ENCODE measurements at places on chromosomes 7 and 10.

- DNase-seq = no peak
Measured at GRCh38 chr7:158371856-158372255, 215.8 kb downstream of the PTPRN2 start.

GRCh38 chr10:105062951-105063350 lies 421.9 kb downstream of the SORCS3 start:
- DNase-seq = no peak

DNA sequence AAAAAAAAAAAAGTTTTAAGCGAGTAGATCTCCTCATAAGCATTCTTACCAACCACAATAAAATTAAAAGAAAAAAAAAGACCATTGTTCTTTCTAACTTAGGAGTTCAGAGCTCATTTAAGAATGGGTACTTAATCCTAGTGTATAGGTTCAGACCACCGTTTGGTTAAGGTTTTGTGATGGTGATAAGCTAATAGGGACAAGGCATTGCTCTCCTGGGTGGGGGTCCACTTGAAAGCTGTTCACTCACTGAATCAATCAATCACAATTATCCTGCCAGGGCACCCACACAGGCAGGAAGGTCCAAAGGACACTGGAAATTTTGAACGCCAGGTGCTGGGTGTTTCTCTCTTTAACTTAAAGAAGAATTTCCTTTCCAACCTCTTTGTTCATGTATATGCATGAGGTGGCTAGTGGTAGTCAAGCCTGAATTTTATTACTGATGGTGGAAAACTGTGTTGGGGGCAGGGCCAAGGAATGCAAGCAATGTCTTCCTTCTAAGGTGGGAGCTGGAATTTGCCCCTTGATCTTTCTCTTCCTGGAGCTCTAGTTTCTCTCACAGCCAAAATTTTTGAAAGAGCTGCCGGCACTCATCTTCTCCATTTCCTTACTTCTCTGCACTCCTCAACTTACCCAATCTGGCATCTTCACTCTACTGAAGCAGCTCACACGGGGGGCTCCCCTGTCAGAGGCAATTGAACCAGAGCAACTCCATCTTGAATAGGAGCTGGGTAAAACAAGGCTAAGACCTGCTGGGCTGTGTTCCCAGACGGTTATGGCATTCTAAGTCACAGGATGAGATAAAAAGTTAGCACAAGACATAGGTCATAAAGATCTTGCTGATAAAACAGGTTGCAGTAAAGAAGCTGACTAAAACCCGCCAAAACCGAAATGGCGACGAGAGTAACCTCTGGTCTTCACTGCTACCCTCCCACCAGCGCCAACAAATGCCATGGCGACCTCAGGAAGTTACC lies 7.5 kb upstream of the FAM131B start:
- no peak for DNase-seq

GRCh38 chr7:8434290-8435002 lies 1.0 kb downstream of the NXPH1 start:
- no peak for DNase-seq

- peak; percentile 79 for DNase-seq
Measured at GRCh38 chr10:62817766-62818425, 1.7 kb upstream of the EGR2 start.

- DNase-seq = no peak
Measured at GRCh38 chr7:40598915-40599314, 464.1 kb downstream of the SUGCT start.

GRCh38 chr10:30671026-30671616 lies 41.6 kb upstream of the LYZL2 start:
- peak; percentile 48 for DNase-seq

DNA sequence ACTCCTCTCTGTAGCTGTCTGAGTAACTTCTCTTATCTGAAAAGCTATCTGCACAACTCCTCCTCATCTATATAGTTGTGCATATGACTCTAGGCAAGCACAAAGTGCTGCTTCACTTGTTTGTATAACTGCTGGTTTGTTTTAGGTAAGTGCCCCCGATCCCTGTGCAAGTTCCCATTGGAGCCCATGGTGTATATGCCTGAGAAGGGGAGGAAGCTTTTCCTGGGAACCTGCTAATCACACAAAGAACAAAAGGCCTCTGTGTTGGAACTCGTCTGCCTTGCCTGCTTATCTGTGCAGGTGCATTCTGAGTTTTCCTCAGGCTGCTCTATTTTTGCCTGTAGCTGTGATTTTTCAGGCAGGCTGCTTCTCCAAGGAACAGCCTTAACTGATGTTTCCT lies 23.2 kb upstream of the PHF14 start:
- no peak for DNase-seq

DNA sequence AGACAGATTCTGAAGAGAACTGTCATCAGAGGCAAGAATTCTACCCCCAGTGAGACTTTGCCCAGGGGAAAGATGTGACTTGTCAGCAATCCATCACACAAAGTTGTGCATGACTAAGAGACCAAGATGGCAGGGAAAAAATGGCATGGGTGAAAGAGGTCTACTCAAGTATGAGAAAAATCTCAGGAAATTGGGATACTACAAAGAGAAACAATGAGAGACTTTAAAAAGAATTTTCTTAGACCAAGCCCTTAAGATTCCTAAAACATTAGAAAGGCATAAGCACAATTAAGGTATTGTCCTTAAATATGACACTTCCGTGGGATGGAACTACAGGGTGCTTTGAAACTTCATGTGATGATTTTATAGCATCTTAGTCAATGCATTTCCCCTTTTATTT lies 45.6 kb upstream of the PDE1C start:
- DNase-seq = no peak

- peak; percentile 56 for DNase-seq
Measured at GRCh38 chr7:151046603-151047573, 1.4 kb upstream of the ASIC3 start.

GRCh38 chr10:81109200-81109752 lies 571.6 kb downstream of the SH2D4B start:
- no peak for DNase-seq

DNA sequence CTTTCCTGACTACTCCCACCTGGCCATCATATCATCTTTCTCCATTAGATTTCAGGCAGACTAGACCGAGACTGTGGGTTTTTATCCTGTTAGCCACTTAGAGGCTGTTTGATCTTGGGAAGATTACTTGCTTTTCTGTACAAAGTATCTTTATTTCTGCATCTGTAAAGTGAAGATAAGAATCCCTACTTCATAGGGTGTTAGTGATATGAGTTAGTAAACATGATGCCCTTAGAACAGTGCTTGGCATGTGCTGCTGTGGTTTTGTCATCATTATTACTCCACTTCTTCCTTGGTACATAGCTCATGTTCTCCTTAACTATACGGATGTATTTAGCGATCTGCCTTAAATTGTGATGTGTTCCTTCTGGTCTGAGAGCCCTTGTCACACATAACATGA lies 165.2 kb downstream of the AUTS2 start:
- no peak for DNase-seq

DNA sequence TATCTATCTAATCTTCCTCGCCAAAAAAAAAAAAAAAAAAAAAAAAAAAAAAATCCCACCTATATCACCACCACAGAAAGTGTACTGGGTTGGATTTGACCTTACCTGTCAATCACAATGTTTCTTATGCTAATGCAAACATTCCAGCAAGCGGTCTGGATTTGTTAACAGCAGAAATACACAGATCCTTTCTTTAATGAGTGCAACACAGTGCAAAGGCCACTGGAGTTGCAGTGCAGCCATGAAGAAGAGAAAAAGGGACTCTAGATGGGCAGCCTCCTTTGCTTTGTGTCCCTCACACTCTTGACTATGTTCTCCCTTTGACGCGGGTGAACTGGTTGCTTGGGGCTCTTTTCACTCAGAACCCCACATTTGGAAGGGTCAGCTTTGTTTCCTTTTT lies 127.3 kb upstream of the PRKCQ start:
- no peak for DNase-seq

GRCh38 chr7:24877790-24878311 lies 102.1 kb downstream of the OSBPL3 start:
- no peak for DNase-seq

- DNase-seq = no peak
Measured at GRCh38 chr7:55249332-55249731, 115.8 kb upstream of the LANCL2 start.

DNA sequence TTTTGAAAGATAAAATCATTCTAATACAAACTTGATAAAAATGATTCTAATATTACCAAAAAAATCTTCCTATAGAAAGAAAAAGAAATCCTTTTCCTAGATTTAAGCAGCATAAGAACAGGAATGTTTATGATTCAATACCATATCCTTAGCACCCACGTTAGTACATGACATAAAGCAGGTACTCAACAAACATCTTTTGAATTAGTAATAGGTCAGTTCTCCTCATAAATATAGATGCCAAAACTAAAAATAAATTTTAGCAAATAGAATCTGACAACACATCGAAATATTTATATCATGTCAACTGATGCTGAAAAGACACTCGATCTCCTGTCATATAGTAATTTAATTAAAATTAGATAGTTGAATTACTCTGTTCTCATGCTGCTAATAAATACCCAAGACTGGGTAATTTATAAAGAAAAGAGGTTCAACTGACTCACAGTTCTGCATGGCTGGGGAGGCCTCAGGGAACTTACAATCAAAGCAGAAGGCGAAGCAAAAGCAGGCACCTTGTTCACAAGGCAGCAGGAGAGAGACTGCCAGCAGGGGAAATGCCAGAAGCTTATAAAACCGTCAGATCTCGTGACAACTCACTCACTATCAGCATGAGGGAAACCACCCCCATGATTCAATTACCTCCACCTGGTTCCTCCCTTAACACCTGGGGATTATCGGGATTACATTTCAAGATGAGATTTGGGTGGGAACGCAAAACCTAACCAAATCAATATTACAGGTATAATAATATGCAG lies 191.8 kb downstream of the HTR7 start:
- DNase-seq = no peak

GRCh38 chr10:1390200-1390599 lies 334.0 kb downstream of the WDR37 start:
- DNase-seq = no peak

DNA sequence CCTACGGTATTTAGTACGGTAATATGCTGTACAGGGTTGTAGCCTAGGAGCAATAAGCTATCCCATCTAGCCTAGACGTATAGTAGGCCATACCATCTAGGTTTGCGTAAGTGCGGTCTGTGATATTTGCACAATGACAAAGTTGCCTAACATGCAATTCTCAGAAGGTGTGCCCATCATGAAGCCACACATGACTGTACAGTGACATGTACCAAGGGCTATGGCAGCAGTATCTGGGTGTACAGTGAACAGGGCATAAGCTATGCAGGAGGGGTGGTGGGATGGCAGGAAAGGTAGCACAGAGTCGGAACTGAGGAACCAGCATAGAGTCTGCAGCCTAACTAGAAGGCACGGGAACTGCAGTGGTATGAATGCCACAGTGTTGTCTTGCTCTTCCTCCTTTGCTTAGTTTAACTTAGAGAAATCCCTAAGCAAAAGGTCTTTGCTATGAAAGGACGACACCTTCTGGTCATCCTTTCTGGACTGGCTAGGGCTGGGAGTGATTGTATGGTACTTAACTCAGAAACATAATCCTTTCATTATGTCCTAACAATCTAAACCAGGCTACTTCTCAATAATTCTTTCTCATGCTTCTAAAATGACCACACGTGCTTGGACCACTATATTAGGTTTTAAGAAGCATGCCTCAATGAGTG lies 93.5 kb downstream of the DYNC1I1 start:
- DNase-seq = no peak

DNA sequence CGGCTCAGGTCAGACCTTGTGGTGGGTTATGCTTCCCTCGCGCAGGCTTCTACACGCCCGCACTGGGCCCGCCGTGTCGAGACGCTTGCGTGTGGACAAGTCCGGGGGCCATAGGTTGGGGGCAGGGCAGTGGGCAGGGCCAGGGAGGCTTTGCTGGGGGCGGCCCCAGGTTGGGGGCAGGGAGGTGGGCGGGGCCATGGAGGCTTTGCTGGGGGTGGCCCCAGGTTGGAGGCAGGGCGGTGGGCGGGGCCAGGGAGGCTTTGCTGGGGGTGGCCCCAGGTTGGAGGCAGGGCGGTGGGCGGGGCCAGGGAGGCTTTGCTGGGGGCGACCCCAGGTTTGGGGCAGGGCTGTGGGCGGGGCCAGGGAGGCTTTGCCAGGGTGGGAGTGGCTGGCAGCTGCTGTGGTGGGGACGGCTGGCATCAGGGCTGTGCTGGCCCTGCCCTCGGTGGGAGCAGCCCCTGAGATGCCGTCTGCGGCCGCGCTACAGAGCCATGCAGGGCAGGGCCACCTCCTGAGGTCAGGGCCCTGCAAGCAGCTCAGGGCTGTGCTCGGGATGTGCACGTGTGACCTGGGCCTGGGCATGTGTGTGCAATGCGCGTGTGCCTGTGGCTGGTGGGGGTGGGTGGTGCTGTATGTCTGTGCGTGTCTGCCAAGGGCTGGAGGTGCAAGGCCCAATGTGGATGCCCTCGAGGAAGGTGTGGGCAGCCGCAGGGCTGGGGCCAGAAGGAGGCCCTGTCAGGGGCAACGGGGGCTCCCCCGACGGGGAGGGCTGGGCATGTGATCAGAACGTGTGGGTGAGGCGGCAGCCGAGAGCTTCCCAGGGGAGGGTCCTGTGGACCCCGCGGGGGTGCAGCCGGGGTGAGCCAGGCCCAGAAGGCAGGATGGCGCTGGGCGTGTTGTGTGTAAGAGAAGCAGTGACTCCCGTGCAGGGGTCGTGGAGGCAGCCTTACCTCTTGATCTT lies 72.5 kb upstream of the NKX6-2 start:
- DNase-seq = no peak

DNA sequence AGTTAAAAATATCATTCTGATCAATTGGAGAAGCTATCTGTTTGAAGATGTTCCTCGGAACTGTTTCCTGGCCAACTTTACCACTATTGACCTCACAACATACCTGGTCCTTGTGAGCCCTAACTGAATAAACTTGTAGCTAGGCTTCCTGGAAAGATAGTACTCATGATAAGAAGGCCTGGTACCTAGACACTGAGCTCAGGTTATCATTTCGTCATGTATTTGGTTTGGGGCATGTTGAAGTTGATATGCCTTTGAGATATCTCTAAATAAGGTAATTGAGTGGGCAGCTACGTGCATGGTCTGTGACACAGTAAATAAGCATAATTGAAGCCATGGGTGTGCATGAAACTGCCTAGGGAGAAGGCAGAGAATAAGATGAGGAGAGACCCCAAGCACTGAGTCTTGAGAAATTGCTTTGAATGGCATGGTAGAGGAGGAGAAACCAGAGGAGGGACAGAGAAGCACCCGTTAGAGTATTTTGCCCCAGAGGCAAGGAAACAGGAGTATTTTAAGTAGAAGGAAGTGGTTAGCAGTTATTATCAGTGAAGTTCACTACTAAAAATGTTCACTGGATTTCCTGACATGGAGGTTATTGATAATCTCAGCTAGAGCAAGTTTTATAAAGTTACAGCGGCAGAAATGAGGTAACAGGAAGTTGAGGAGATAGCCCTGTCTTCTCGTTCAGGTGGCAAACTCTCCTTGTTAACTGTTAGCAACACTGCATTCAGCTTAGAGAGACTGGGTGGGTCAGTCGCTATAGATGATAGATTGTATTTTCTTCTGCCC lies 55.6 kb downstream of the CC2D2B start:
- DNase-seq = no peak

All from erythroblast (primary cell).